ENCODE measurements at places on chromosomes 3 and 15.

DNA sequence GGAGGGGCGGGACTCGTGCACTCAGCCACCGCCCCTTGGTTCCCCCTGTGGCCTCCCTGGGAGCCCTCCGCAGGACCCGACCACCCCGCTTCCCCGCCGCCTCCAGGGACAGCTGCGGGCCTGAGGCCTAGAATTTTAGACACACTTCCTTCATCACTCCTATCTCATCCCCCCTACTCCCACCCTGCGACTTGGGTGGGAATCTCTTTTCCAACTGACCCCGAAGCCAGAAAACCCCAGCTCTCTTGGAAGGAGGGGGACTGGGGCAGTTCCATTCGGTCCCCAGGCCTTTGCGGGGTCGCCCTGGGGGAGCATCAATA, 289 bp upstream of the TFDP2 start:
- no peak for DNase-seq

DNA sequence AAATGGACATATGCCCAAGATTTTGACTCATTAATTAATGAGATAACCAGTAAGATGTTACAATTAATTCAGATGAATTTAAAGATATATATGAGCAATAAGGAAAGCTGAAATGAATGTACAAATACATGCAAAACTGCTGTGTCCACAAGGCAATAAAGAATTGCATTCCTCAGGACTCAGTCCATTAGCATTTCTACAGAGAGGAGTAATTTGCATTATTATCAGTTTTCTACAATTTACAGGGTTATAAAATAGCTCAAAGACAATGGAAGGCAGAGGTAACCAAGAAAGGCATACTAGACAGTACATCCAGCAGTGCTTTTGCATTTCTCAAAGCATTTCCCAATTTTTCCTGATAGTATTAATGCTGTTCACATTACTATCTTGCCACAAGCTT, 377.1 kb upstream of the GOLIM4 start:
- DNase-seq = no peak

GRCh38 chr15:57694279-57694678, 12.2 kb upstream of the POLR2M start:
- no peak for DNase-seq

- DNase-seq = no peak
These were observed 408.6 kb downstream of the PDCD6IP start for GRCh38 chr3:34207002-34207401.

- no peak for DNase-seq
These were observed 43.1 kb downstream of the STARD5 start for GRCh38 chr15:81280696-81281455.

GRCh38 chr3:129836381-129837064, 57.0 kb downstream of the TMCC1 start:
- DNase-seq = no peak

- DNase-seq = no peak
These were observed at the start of gene PROK2 for GRCh38 chr3:71784914-71785531. Gene PROK2 (minus strand): TSS chr3:71785148. CDS start chr3:71785052, 96 bp downstream.

GRCh38 chr15:91040856-91041255, 18.5 kb upstream of the VPS33B start:
- no peak for DNase-seq

DNA sequence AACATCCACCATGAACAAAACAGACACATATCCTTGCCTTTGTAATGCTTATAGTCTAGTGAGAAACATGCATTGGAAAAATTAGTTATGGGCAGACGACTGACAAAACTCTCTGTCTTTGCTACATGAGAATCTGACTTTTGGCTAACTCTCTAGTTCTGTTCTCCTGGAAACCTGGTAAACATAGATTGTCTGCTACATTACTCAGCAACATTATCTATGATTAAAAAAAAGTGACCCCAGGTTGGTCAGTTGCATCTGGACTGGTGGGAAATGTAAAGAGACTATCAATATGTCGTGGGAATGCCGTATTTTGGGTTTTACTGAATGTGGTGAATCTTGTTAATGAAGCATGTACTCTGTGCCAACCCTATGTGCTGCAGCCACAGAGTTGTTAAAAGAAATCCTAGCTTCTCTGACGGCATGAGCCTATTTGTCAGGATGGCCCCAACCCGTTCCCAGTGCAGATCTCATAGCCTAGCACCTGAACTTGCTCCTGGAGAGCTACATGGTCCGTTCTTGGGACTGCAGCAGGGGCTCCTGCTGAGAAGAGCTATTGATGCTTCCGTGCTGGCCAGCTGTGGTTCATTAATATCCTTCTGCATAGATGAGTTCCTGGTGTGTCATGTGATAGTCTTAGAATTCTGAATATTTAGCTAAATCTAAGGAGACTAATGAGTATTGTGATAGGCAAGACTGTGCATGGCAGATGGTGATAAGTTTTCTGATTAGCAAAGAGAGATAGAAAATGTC, 311.7 kb upstream of the ZNF717 start:
- no peak for DNase-seq

DNA sequence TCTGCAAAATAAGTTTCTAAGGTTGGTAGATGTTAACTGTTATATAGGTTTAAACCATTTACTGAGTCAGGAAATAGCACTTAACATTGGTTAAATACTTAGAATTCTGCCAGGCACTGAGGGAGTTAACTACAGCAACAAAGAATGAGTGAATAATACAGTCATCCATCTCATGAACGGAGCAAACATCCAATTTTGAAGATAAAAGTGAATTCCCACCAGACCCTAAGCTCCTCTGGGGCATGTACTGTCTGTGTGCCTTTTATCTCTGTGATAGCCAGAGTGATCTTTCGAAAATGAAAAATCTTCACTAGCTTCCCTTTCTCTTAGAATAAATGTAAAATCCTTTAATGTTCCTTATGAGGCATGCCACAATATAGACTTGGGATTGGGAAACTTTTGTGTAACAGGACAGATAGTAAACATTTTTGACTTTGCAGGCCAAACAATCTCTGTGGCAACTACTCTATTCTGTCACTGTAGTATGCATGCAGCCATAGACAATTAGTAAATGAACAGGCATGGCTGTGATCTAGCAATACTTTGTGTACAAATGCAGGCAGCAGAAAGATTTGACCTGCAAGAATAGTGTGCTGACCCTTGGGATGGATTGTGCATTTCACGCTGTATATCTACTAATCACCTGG, 294.5 kb upstream of the LMCD1 start:
- DNase-seq = no peak

DNA sequence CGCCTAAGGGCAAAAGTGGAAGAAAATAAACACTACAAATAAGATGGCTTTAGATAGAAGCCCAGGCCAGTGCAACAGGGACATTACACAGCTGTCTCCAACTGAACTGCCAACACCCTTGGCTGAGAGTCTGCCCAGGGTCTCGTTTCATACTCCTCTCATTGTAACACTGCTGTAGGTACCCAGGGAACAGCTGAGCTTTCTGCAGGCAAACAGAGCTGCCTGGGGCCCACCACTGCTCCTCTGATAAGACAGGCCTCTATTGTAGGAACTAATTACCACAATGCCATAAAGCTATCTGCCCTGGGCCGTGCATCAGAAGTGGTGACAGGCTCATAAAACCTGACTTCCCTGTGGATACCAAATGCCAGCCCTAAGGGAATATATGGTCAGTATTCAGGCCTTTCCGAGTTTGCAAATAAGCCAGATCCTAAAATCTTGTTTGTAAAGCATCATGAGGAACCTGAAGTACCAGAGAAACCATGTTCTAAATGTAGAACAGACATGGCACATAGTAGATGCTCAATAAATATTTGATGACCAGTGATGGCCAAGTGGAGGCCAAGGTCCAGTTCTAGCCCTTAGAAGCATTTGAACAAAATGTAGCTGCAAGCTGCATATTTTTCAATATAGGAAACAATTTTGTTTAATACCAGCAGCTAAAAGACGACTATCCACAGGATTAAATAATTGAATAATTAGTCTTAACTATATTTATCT, 84.3 kb upstream of the NEO1 start:
- no peak for DNase-seq

GRCh38 chr3:120218981-120219380, 66.0 kb downstream of the GPR156 start:
- no peak for DNase-seq

GRCh38 chr3:112407214-112407887, 74.4 kb downstream of the CD200 start:
- no peak for DNase-seq

DNA sequence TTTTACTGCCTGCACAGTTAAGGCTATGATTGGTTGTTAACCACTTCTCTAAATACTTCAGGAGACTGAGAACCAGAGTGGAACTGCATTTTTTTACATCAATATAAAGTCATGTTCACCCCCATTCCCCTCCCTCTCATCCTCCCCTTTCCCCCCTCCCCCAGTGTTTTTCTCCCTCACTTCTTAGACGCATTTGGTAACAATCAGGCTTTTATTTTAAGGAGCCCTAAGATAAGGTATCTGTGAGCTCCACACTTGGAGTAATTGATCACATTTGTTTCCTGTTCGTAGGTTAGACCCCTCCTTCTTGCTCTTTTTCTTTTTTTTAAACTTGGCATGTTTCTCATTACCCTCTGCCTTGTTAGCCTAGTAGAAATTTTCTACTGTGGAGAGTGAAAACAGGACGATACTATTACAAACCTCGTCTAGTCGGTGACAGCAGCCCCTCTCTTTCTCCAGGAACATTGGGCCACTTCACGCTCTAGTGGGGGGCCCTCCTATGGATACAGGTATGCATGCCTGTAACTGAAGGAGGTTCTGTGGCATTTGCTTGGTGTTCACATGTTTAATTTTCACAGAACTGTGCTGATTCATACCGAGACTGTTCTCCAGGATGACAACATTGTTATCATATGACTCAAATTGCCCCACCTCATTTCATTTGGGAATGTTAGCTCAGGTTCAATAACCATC, 314.4 kb downstream of the MECOM start:
- DNase-seq = no peak

- DNase-seq = no peak
These were observed 145.2 kb downstream of the KLF13 start for GRCh38 chr15:31471731-31472430.

GRCh38 chr15:27249046-27249759, 278.2 kb downstream of the GABRG3 start:
- DNase-seq = no peak

- no peak for DNase-seq
These were observed 78.7 kb downstream of the TMEM266 start for GRCh38 chr15:76138436-76138835.

- DNase-seq = no peak
These were observed 23.9 kb upstream of the PIGZ start for GRCh38 chr3:196992461-196993065.

GRCh38 chr15:65198571-65198970, 12.7 kb downstream of the CILP start:
- no peak for DNase-seq

DNA sequence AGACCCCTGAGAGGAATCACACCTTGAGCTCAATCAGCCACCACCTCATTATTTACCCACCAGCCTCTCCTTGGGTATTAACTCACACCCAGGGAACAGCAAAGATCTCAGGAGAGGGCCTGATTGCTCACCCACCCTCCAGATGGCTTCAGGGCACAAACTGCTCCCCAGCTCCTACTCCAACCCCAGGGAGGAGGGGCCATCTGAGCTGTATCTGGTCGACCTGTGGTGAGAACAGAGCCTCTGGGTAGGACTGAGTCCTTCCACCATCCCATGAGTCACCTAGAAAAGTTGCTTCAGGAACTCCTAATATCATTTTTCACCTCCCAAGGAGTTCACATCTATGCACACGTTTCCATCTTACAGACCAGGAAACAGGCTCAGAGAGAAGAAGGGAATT, 44.8 kb upstream of the HES1 start:
- no peak for DNase-seq

DNA sequence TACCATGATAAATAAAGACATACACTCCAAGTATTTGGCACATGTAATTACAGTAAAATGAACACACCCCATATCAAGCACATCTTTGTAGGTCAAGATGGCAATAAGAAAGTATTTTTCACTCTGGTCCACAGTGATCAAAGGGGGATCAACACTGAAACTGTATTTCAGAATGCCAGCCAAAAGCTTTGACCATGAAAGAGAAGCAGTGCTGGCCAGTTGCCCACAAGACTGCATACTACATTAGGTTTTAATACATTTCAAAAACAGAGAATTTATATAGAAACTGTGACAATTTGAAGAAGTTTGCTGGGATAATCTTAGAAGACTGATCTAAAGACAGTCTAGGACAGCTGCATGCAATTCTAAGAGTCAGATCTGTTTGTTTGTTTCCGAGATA, 1035.3 kb downstream of the FHIT start:
- DNase-seq = no peak

DNA sequence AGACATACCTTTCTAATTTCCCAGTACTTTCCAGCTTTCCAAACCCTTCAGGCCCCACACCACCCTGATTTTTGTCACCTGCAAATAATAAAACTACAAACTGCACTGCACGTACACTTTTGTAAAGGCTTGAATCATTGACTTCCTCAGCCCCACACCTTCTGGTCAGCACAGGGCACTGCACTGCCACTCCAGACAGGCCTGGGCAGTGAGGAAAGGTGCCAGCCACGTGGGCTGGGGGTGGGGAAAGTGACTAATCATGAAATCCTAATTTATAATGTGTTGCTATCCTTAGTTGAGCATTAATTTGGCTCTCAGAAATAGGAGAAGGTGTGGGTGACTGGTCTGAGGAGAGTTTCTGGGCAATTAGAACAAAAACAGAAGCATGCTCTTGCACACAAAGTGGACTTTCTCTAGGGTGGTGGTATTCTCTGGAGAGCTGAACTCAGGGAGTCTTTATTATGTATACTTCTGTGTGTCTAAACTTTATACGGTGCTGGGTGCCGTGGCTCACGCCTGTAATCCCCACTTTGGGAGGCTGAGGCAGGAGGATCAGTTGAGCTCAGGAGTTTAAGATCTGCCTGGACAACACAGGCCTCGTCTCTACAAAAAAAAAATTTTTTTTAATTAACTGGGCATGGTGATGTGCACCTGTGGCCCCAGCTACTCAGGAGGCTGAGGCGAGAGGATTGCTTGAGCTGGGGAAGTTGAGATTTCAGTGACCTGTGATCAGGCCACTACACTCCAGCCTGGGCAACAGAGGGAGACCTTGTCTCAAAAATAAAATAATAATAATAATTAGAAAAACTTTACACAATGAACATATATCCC, 58.2 kb upstream of the FLNB start:
- no peak for DNase-seq

- no peak for DNase-seq
These were observed 15.7 kb downstream of the RFT1 start for GRCh38 chr3:53114412-53115074.

Measured in stimulated activated CD4-positive, alpha-beta T cell treated with anti-CD3 and anti-CD28 coated beads, Interleukin-1b, Interleukin-23, amount 100 ng/mL, for 24 hours (primary cell).